ENCODE measurements at places on chromosomes 5 and 9.

DNA sequence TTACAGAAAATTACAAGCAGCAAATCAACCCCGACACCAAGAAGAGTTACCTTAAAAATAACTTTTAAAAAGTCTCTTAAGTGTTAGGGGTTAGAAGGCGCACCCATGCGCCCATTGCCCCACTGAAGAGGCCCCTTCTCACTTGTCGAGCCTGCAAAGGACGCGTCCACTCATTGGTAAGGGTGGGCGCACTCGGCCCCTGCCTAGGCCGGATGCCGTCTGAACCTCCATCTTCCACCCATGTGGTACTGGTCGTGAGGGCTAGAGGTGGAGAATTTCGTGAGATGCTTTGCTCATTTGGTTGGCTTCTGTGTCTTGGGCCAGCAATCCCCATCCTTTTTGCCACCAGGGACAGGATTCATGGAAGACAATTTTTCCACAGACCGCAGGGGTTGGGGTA, 27.5 kb upstream of the LRRC14B start:
- DNase-seq, result no peak

- peak; percentile 25 for DNase-seq
Observed at GRCh38 chr5:151153766-151154272, 3.8 kb downstream of the ANXA6 start.

- DNase-seq, result no peak
Observed at GRCh38 chr5:11594021-11594420, 310.2 kb downstream of the CTNND2 start.

DNA sequence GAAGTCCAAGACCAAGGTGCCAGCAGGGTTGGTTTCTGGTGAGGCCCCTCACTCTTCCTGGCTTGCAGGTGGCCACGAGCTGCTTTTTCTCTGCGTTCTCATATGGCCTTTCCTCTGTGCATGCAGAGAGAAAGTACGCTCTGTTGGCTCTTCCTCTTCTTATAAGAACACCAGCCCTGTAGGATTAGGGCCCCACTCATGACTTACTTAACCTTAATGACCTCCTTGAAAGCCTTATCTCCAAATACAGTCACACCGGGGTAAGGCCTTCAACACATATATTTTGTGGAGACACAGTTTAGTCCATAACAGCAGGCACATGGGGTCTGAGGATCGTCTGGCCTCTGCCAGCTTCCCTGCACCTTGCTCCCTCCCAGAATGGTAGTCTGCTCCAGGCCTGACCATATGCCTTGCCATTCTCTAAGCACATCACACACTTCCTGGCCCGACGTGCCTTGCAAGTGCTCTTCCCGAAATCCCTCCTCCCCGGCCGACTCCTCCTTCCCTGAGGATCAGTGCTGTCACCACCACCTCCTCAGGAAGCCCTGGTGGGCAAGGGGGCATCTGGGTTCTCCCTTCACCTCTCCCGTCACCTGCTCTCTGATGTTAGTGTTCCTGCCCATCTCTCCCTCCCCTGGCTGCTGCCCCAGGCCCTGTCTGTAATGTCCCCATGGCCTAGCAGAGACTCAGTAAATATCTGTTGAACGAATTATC, 200.7 kb downstream of the AOPEP start:
- no peak for DNase-seq

- DNase-seq, result no peak
Observed at GRCh38 chr9:126504086-126504976, 109.4 kb upstream of the LMX1B start.

DNA sequence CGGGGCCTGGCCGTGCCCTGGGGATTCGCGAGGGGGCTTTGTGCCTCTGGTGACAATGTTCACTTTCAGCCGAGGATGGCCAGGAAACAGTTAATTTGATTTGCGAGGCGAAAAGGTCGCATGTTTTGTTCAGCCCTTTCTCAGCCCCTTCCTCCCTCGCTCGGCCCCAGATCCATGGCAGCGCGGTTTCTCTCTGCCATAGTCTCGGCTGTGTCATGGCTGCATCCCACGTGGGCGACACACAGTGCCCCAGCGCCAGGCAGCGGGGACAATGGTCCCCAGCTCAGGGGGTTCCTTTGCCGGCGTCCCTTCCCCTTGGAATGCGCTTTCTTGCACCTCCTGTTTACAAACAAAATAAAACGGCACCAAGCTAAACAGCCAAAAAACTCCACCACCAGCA, 370.3 kb upstream of the IRX2 start:
- no peak for DNase-seq

- DNase-seq, result no peak
Observed at GRCh38 chr9:126980231-126980630, 65.6 kb downstream of the RALGPS1 start.

DNA sequence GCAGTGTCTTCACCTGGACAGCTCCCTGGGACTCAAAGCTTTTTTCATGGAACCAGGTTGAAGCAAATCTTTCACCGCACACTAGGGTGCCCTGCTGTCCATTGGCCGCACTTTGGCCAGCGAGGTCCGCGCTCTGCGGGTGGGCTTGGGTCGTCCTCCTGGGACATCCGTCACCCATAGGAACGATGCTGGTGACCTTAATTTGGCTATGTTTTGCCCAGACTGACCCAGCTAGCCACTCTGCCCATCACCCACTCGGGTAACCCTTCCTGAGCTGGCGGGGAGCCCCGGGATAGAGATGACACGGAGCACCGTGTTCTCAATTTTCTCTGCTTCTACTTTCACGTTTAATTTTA, 25.9 kb downstream of the ZDHHC11B start:
- no peak for DNase-seq

DNA sequence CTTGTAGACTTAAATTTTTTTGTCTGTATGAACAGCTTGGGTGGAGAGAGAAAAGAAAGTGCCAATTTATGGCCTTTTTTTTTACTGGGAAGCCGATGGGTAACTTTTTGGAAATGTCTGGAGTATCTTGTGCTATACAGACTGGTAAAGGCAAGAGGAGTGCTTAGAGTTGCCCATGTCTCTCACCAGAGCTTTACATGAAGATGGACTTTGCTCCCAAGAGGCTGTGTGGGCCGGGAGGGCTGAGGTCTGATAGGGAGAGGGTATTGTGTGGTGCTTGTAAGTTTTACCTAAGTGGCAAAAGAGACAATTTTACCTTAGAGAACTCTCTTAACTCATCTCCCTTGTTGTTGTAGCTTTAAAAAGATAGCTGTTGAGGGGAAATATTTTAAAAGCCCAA, 203.2 kb downstream of the SEMA6A start:
- no peak for DNase-seq
